ENCODE measurements at places on chromosomes 3 and 15.

- DNase-seq, result no peak
These were observed 35.2 kb downstream of the SSR3 start for GRCh38 chr3:156519758-156520162.

GRCh38 chr3:70770650-70771049 is 458.2 kb upstream of the MDFIC2 start:
- no peak for DNase-seq

- no peak for DNase-seq
These were observed 204.2 kb downstream of the SV2B start for GRCh38 chr15:91304210-91304609.

- no peak for DNase-seq
These were observed 60.1 kb downstream of the KY start for GRCh38 chr3:134590766-134591165.

DNA sequence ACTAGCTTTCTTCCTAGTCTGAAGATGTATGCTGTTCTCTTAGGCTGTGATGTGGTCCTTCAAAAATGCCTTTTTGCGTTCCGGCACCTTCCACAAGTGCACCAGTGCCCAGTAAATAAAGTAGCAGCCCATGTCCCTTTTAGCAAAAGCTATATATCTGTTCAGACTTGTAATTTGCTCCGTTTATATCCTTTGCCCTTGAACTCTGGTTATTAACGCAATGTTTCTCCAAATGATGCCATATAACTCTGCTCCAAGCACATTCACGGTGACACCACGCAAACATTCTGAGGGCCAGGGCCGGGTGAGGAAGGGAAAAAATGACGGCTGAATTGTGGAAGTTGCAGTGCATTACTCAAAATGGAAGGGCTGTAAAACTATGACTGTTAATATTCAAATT is 1001.1 kb upstream of the NR2F2 start:
- DNase-seq, result no peak

DNA sequence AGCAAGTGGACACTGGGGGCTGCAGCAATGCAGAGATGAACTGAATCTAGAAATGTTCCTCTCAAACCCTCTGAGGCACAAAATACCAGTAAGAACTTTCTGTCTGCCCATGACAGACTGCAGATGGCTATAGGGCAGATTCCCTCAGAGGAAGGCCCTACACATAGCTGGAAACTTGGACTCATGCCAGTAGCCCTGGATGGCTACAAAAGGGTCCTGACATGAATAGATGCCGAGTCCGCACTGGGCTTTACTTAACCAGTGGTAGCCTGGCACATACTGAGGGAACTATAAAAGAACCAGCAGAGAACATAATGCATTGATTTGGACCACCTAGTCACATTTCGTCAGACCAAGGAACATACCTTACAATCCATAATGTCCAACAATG is 66.7 kb downstream of the C3orf80 start:
- DNase-seq, result no peak
